ENCODE measurements at places on chromosomes 1 and 21.
A peak's percentile ranks its signal among the peaks of the same experiment; 100 is the strongest.

DNA sequence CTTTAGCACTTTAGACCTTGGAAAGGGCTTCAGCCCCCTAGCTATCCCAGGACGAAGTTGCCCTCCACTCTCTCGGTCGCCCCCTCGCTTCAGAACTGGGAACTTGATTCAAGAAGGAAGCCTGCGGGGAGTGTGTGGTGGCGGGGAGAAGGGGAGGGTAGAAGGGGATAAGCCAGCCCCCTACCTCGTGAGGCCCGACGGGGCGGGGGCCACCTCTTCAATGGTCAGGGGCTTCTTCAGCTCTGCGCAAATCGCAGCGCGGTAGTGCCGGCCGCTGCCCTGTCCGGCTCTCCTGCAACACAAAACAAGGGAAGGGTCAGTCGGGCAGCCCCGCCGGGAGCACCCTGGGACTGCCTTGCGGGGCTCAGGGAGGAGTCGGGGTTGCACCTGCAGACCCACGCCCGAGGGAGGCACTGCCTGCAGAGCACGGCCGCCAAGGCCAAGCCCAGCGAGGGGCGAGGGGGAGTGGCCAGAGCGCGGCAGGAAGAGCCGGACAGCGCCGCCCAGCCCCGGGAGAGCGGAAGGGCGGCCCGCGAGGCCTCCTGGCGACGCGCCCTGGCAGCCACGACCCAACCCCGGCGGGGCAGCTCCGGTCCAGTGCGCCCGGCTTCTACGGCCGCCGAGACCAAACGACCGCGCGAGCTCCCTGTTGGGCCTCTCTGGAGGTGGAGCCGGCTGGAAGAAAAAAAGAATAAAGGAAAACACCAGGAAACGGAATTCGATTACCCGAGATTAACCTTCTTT lies 56.2 kb upstream of the RASAL2 start:
- no peak for DNase-seq

DNA sequence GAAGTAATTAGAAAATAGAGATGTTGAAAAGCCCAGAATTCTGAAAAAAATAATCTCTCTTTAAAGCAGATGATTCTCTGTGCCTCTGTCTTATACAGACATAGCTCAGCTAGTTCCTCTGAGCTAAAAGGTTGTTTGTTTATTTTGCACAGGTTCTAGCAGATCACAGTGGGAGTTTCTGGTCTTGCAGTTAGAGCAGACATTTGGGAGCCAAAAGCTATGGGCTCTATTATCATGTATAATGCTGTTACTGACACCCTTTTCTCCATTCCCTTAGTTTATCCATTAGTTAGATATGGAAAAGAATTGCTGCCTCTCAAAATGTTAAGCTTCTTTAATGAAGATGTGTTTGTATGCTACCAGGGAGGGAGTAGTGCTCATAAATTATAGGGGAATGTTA lies 20.5 kb upstream of the CD55 start:
- DNase-seq = no peak

DNA sequence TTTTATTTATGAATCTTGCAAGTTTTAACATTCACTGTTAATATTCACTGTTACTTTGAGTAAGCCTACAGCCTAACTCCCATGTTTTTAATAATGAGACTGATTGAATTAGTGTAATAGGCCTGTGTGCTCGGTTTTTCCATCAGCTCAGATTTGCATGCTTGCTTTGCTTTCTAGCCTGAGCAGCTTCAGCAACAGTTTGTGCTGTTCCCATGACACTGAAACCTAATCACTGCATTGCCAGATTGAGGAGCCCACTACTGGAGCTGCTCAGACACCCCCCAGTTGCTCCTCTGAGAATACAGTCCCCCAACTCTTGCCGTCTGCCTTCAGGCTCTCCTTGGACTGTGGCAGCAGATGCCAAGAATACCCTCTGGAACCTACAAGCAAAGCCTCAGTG lies 695.4 kb downstream of the BRINP3 start:
- no peak for DNase-seq

DNA sequence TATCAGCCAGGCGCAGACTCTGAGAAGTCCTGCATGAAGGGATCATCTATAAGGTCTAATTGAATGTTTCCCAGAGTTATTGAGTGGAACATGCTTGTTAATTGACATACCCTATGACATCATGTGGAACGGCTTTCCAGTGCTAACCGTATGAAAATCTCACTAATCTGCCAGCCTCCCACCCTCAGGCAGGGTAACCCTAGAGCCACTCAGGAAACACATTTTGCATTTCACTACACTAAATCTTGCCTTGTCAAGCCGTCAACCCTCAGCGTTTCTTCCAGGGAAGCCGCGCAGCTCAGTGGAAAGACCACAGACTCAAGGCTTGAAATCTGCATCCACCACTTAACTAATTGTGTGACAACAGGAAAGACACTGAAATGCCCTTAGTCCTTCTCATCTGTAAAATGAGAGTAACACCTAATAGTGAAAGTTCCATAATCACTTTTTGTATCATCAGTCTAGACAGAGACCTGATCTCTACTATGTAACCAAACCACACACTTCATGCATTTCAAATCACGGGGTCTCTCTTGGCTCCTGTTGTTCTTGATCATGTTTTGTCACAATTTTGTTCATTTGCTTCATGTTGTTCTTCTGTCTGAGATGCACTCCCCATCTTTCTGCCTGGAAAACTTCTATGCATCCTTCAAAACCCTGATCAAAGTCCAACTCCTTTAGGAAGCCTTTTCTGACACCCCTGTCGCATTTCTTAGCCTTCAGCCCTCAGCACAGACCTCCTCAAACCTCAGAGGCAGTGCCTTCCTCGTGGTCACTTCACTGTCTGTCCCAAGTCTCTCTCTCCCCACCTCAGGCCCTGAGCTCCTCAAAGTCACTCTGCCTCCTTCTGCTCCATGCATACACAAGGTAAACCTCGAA lies 246.5 kb downstream of the TOMM20 start:
- peak; percentile 26 for DNase-seq

GRCh38 chr1:207188901-207189300 lies 84.9 kb downstream of the C4BPA start:
- no peak for DNase-seq

DNA sequence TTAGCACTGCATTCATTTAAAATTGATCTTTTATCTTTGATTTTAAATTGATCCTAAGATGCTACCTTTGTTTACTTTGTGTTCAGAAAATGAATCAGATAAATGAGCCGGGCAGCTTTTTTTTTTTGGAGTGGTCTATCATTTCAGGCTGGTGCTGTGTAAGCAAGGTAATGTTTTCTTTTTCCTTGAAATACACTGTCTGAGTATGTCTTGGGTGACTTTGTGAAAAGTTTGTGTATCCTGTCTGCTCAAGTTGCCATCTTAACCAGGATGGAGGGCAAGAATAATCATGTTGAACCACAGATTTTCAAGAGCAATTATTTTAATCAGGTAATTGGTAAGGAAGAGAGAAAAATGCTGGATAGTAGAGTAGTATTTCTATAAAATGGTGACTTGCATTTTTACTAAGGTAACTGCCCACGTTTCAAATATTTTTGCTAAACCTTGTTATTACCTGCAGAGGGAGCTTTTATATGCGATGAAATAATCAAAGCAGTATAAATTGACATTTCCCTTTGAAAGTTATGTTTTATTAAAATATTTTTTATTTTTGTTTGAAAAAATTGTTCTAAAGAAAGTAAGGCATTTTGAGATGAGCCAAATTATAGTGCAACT lies 11.1 kb downstream of the ADGRL2 start:
- DNase-seq = no peak

GRCh38 chr1:65233782-65234181 lies 75.6 kb upstream of the DNAJC6 start:
- DNase-seq = no peak

DNA sequence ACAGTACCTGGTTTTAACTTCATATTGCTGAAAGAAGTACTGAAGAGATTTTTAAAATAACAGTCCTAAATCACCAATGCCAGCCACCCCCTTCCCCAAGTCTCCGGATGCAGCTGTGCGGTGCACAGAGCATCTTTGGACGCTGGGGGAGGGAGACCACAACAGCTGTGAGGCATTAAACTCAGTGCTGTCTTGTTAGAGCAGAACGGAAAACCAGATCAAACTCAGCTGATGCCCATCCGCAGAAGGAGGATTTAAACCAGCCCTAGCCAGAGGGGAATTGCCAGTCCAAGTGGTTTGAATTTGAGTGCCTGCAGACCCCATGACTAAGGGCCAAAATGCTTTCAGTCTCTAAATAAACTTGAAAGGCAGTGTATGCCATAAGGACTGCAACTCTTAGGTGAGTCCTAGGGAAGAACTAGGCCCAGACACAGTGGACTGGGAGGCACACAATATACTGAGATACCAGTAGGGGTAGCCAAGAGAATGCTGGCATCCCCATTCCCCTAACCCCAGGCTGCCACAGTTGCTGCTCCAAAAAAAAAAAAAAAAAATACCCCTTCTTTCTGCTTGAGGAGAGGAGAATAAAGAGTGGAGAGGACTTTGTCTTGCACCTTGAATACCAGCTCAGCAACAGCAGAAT lies 576.2 kb downstream of the NEGR1 start:
- no peak for DNase-seq

DNA sequence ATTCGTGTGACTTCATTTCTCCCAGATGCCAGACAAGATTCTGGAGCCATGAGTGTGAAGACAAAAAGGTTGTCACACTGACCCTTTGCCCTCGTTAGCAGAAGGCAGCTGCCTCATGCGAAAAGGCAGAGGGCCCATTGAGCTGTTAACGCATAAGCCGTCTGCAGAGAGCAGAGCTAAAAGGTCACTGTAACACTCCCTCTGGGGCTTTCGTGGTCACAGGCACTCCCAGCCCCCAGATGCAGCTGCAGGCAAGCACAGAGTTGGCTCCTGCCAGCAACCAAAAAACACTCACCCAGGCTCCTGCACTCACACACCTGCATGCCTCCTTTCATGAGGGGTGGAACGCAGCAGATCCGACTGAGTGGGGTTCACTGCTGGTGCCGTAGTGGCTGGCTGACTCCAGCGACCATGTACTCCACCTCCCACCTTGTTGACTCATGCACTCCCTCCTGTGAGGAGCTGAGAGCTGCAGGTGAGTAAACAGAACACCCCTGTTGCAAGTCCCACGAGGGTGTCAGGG lies 287.5 kb downstream of the SMYD3 start:
- DNase-seq = no peak

- no peak for DNase-seq
Measured at GRCh38 chr1:162463021-162463420, 34.6 kb upstream of the UHMK1 start.

Data from CD4-positive, alpha-beta T cell treated with Interleukin-4 for 1 hour (primary cell).